ENCODE measurements at places on chromosomes 7 and 10.

DNA sequence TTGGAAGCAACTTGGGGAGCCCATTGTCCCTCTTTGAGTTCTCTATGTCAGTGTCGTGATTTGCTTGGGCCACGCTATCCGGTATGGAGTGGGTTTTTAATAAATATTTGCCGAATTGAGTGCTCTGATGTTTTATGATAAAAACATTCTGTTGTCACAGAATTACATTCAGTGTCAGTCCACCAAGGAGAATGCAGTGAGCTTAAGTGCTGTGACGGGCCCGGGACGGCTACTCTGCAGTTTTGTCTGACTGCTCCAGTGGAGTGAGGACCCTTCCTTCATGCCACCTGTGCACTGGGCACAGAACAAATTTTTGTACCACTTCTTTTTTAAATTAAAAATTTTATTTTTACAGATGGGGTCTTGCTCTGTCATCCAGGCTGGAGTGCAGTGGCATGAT, 76.0 kb downstream of the CARD11 start:
- no peak for DNase-seq

GRCh38 chr10:60808036-60808435, 29.8 kb downstream of the CDK1 start:
- DNase-seq: no peak

DNA sequence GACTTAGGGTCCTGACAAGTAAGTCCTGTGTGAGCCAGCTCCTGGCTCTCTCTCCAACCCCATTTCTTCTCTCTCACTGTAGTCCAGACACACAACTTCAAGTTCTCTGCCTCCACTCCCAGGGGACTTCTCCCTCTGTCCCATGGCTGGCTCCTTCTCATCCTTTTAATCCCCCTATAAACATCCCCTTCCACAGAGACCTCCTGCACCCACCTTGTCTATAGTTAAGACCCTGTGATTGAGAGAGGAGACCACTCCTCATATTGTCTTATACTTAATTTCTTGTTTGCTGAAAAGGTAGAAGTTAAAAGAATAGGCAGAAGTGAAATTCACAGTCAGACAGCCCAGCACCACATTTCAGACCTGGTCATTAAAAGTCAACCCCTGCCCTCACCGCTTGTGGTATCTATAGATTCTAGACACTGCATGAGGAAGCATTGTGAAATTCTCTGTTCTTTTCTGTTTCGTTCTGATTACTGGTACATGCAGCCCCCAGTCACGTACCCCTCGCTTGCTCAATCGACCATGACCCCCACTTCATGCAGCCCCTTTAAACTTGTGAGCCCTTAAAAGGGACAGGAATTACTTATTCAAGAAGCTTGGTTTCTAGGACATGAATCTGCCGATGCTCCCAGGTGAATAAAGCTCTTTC, 125.6 kb upstream of the FRMD4A start:
- no peak for DNase-seq

DNA sequence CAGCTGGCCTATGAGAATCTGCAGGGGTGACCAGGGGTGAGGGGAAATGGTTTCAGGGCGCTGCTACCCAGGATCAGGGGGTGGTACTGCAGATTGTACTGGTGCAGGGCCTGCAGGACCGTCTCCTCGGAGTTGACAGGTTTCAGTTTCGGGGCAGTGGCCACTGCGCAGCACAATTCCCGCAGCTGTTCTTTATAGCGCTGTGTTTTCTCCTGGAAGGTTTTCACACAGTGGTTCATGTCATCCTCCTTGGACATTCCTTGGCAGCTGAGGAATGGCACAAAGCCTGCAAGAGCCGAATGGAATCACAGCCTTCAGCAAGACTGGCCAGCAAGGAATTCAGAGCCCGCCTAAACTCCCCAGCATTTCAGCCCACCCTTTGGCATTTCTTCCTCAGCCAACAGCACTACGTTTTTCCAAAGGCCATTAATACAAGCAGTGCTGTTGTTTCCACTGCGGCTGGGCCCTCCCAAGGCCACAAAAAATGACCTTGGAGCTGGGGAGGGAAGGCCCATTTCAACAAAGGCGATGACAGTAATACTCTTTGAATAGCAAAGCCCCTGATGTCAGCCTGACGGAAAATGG, 44.9 kb downstream of the PNLIPRP2 start:
- DNase-seq: no peak

All from A172 (cell line).